ENCODE measurements at places on chromosomes 5 and 9. TPM values are rescaled to one million over a fixed set of nuclear protein-coding genes. Genes with fewer than 3 reads are reported as not detected.

- no peak for DNase-seq
- H3K4me1 ChIP-seq: no peaks in the 10 kb centered on the region
- no peaks in the 10 kb centered on the region for H3K27me3 ChIP-seq
- no peaks in the 10 kb centered on the region for H3K36me3 ChIP-seq
These were observed 118.1 kb upstream of the TARS1 start for GRCh38 chr5:33322632-33323031.

GRCh38 chr5:72369711-72370110 is 49.5 kb downstream of the PTCD2 start:
- no peaks in the 10 kb centered on the region for H3K4me1 ChIP-seq
- DNase-seq: no peak
- H3K27me3 ChIP-seq: no peaks in the 10 kb centered on the region
- H3K4me3 ChIP-seq: no peak overlapping the region
- H3K27ac ChIP-seq: no peak overlapping the region
- H3K36me3 ChIP-seq: no peaks in the 10 kb centered on the region

DNA sequence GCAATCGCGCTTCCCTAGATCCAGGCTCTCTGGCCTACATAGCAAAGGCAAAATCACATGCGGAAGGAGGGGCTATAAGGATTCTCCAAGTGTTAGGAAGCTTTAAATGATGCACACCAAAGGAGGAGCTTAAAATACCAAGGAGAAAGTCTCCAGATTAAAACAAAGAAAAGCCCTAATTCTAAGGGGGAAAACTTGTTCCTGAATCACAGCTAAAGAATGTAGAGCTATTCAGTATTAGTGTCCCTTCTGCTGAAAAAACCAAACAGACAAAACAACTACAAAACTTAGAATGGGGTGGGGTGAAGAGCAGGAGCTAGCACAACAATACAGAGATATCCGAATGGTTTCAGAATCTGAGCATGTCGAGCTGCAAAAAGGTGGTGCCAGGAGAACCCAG is 213.7 kb downstream of the DCP2 start:
- no peak overlapping the region for H3K27ac ChIP-seq
- H3K4me3 ChIP-seq: no peak overlapping the region
- H3K36me3 ChIP-seq: no peaks in the 10 kb centered on the region
- H3K27me3 ChIP-seq: no peaks in the 10 kb centered on the region

Gene GHR
- total RNA-seq: 4.6 TPM

DNA sequence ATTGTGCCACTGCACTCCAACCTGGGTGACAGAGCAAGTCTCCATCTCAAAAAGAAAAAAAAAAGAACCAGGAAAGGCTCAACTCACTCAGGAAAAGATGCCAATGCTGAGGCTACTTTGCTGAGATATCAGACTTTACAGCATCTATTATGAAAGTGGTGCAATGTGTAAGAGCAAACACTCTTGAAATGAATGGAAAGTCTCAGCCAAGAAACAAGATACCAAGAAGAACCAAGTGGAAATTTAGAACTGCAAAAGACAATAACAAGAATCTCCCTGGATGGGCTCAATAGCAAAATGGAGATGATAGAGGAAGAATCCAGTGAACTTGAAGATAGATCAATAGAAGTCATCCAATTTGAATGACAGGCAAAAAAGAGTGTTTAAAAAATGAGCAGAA is 37.7 kb downstream of the TSPAN17 start:
- H3K36me3 ChIP-seq: no peaks in the 10 kb centered on the region
- no peak overlapping the region for H3K27ac ChIP-seq
- peaks cover 45% of the 10 kb centered on the region for H3K27me3 ChIP-seq
- H3K4me1 ChIP-seq: no peaks in the 10 kb centered on the region

DNA sequence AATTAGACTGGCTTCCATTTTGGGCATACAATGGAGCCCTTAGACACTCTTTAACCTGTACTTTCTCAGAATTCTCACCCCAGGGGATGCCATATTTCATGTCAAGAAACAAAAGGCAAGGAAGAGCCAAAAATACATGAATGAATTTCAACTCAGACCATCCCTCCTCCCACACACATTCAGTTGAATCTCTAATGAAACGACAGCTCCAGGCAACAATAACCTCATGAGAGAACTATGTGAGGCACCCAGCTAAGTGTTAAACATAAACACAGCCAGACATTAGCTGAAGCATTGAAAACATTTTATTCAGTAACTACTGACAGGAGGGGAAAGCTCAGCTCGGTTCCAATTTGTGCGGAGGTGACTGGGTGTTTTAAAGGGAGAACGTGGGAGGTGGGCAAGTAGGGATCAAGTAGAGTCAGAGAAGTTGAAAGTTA is 1359.1 kb upstream of the CDH9 start:
- no peaks in the 10 kb centered on the region for H3K4me1 ChIP-seq
- H3K27ac ChIP-seq: no peak overlapping the region
- no peak overlapping the region for H3K4me3 ChIP-seq
- DNase-seq: no peak

All from transverse colon (tissue), 4 donors.